NCI-H187 treated with DMSO at 0.1 percent for 48 hours (cell line): ENCODE measurements at places on chromosomes 3 and 15.

DNA sequence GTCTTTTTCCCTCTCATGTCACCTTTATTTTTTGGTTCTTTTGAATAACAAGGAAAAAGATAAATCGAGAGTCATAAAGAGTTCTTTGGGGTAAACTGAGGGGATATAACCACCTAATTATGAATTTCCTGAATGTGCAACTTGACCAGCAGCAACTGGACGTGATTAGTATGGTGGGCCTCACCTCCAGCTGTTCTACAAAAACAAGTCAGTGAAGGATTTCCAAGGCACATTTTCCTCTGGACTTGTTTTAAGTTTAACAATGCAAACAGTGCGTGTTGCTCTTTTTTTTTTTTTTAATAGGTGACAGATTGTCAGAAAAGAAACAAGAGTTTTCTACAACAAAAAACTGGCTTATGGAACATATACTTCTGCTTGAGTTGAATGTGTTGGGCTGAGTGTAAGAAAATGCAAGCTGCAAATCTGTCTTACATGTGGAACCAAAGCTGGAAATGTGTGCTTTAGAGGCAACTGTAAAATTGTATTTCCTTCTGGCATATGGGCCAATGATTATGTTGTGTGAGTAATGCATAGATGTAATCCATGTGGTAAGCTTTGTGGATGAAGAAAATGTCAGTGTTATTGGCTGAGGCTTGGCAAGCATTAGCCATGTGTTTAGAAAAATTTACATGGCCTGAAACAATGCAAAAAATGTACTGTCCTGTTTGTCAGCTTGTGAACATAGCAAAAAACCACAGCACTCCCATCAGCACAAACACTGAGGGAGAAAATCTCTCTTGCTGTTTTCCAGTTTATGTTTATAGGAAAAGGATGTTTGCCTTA, 44.5 kb upstream of the FNDC3B start:
- DNase-seq: no peak

- no peak for DNase-seq
Measured at GRCh38 chr15:101641894-101642293, 10.3 kb downstream of the TM2D3 start.

DNA sequence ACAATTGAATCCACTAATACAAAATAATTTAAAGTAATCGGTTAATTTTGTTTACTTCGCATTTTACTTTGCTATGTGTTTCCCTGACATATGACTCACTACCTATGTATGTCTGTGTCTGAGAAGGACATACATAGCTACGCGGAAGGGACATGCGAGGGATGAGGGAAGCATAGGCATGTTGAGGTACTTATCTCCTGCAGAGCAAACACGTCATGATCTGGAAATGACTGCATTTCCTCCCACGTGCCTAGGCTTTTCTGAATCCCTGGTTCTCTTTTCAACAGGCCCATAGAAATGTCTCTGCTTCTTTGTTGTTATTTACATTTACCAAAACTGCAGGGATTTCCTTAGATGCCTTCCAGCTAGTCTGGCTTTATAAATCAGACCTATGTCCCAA, 27.5 kb downstream of the ALCAM start:
- no peak for DNase-seq

DNA sequence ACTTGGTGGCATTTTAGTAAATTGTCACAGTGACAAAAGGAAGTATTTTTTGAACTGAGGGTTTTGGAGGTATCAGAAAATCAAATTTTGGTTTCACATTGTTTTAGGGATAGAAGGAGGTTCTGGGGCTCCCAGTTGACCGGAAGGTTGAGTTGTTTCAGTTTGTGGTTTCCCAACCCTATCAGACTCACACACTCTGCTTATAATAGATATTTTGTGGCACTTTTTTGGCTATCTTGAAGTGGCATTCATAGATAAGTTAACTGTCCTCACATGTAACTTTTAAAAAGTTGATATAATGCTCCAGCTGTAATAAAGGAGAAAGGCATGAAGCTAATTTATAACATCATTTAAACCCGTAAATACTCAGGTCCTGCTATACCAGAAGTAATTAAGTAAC, 12.8 kb downstream of the ARMC8 start:
- DNase-seq: no peak

DNA sequence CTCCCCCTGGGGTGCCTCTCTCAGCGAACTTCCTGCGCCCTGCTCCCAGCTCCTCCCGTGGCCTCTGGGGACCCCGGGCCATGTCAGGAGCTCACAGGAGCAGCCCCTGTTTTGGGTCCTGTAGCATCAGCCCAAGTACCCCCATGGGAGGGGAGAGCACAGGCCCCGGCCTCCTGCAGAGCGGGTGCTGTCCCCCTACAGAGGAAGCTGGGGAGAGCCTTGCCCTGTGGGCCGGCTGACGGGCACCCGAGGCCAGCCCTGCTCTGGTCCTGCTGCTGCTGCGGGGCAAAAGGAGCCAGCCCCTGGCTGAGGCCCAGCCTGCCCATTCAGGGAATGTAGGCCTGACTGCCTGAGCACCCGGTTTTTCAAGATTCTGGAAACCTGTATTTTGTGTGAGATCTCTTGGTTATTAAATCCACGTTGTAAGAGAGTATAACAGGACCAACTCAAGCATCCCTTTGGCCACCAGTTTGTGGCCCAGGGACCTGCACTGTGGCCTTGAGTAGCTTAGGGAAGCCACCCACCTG, 12.4 kb downstream of the PLXNA1 start:
- no peak for DNase-seq

GRCh38 chr3:132317229-132317948, at the start of gene ACP3:
ACP3 (plus strand) TSS chr3:132317407; CDS start chr3:132317457, 50 bp downstream.
- no peak for DNase-seq

DNA sequence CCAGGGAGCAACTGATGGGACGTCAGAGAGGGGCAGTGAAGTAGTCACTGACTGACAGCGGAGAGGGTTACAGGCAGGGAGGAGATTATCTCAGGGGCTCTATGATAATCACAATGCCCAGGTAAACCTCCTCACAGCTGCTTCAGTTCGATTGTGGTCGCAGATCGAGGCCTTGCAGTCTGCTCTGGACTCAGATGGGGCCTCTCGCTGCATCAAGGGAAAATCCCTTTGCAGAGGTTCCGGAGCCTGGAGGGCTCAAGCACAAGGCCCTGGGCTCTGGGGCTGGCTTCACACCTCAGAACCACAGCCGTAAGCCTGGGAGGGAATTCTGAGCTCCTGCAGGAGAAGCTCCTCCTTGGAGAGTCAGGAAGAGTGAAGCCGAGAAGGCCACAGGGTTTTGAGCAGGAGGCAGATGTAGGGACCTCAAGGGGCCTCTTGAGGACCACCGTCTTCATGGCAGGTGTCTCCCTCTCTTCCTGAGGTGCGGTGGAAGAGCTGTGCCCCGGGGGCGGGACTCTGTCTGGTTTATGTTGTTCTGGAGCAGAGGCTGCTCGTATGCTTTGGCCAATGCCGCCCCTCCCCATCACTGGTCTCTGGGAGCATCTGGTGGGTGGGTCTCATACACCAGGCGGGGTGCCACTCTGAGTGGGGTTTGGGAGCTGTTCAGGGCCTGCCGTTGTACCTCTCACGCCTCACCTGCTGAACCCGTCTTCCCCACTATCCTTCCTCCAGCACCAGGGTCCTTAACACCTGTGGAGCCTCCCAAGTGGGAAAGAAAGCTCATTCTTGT, 19.5 kb upstream of the SNRPA1 start:
- no peak for DNase-seq

DNA sequence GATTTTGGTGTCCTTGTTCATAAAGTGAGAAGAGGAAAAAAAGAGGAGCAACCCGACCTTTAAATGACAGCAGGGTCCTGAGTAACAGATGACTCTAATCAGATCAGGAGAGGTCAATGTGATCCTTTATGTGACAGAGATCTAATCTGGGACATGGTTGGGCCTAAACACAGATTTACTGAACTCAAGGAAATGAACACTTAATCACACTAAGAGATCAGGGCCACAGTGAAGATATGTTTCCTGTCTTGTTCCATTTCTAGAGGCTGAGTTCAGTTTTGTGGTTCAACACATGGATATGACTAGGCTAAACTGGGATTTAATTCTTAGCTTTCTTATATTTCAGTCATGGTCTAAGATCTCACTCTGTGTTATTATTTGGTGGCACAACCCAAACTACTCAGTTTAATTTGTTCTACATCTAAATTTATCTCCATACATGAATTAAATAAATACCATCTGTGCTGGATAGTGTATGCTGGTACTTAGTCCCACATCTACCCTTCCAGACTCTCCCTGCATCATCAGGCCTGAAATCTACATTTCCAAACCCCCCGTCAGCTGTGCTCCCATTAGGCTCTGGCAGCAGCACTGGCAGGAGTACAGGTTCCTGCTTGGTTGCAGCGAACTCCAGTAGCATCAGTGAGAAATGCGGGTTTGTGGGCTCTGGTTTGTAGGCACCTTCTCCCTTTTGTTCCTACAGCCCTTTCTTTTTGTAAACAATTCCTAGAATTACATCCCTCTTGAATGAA, 22.6 kb downstream of the SFMBT1 start:
- no peak for DNase-seq

- DNase-seq: no peak
Measured at GRCh38 chr3:184227481-184227935, 1.9 kb upstream of the VWA5B2 start.

GRCh38 chr3:175885231-175885766, 1026.2 kb downstream of the NAALADL2 start:
- DNase-seq: no peak
